ENCODE measurements at places on chromosomes 2 and 18.

DNA sequence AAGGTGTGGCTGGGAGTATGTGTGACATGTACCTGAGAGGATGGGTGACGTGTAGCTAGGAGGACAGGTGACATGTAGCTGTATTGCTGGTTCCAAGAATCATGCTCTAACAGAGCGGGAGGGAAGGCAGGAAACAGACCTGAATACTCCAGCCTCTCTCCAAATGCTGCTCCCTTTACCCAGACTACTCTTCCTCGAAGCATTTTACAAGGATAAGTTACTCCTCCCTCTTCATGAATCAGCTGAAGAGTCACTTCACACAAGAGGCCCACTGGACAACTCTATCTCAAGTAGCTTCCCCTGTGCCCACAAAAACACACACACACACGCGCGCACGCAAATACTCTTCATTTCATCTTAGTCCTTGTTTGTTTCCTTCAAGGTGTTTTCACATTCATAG, 52.6 kb upstream of the KIDINS220 start:
- DNase-seq = no peak

GRCh38 chr18:27164905-27165304, 20.2 kb downstream of the CHST9 start:
- DNase-seq = no peak

- no peak for DNase-seq
These were observed 103.9 kb upstream of the TMEFF2 start for GRCh38 chr2:192298664-192299063.

GRCh38 chr18:32276906-32277305, 87.1 kb downstream of the MEP1B start:
- no peak for DNase-seq

DNA sequence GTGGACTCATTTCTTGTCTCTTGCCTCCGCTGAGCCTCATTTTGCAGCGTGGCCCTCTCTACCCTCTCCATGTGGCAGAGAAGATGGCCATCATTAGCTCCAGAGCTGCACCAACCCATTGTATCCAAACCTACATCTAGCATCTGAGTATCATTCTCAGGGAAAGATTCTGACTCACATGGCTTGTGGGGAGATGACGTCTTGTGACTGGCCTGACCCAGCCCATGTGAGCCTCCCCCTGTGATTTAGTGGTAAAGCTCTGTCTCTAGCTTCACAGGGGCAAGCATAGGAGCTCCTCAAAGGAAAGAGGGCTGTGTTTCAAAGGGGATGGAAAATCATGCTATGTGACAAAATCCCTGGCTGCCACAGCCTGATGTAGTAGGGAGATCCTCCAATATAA, 87.4 kb upstream of the RBMS1 start:
- no peak for DNase-seq

- DNase-seq = peak; percentile 38
These were observed 55.3 kb upstream of the LAPTM4A start for GRCh38 chr2:20106746-20107145.

- DNase-seq = no peak
These were observed 43.5 kb upstream of the FAHD2A start for GRCh38 chr2:95359031-95359430.

GRCh38 chr2:189127756-189128155, 51.8 kb downstream of the COL5A2 start:
- no peak for DNase-seq

GRCh38 chr2:196284144-196284844, 112.9 kb upstream of the STK17B start:
- no peak for DNase-seq

- DNase-seq = no peak
These were observed 430.6 kb upstream of the ID2 start for GRCh38 chr2:8251291-8251690.

DNA sequence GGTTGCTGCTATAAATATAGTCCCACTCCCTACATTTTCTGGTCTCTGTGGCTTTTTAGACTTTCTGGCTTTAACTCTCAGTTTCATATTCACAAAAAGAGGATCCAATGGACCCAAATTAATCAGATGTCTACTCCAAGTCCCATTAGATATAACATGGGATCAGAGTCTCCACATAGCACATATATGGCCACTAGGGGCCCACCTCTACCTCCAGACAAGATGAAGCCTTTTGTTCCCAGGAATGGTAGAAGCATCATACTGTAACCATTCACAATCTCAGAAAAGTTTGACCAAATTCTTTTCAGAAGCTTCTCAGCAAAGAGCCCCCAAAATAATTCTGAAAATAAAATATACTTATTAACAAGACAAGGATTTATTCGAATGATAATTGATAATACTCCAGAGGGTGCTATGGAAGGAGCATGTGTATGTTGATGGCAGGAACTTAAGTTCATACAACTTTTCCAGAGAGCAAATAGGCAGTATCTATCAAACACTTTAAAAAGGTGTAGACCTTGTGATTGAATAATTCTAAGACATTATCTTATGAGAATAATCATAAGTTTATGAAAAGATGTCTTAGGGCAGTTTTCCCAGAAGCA, 382.3 kb upstream of the CRIM1 start:
- DNase-seq = no peak

DNA sequence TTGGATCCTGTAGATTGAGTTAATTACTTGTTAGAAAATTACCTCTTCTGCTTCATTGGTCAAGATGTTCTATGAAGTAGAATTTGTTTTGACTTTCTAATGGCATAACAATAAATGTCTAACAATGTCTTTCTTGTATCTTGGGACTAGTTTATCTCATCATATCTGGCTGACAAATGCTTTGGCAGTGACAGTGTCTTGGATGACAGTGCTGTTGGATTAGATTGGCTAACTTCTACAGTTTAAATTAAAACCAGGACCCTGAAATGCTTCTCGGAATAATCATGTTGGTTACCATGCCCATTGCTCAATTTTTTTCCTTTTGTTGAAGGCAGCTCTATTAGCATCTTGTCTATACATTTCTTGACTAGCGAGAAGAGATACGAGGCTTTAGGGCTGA, 176.9 kb downstream of the PARD3B start:
- DNase-seq = no peak

DNA sequence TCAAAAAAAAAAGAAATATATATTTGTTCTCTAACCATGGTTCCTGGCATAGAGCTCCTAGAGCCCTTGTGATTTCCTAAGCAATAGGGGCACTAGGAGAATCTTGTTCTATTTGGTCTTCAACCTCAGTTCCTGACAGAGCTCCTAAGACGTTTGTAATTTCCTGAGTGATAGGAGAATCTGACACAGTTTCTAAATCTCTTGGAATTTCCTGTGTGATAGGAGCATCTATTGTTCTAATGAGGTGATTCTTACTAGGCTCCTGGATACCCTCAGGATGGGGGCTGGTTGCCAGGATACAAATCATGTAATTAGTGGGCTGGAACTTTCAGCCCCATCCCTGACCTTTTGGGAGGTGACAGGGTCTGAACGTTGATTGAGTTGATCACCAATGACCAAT, 245.8 kb downstream of the ZEB2 start:
- DNase-seq = no peak

- no peak for DNase-seq
These were observed 89.1 kb upstream of the NEDD4L start for GRCh38 chr18:57954935-57955334.

- no peak for DNase-seq
These were observed 85.6 kb downstream of the DDX1 start for GRCh38 chr2:15677141-15677843.

DNA sequence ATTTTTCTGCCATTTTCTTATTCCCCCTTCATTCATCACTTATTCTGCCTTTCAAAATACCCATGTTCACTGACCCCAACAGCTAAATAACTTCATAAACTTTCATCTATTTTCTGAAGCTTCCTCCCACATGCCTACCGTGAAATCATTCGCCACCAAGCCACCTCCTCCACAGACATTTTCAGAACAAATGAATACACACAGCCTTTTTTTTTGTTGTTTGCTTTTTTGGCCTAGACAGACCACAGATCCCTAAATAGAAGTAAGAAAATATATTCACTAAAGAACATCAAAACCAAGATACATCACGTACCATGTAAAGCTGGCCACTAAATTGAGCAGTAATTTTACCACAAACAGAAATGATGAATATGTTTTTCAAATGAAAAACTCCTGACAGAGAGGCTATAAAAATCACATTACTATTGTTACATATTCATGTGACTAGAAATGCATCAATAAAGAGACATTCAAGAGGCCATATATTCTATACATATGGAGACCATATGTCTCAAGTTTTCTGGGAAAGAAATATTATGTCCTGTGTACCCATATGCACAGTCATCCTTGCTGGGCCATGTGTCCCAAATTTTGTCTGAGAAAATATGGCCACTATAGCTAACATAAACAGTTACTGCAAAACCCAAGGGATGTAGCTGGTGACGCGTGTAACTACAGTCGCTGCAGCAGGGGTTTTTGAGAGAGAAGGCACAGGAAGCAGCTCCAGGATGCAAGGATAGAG, 200.3 kb downstream of the FBXO15 start:
- DNase-seq = no peak

- DNase-seq = no peak
These were observed 14.1 kb downstream of the KLF11 start for GRCh38 chr2:10057231-10058107.

DNA sequence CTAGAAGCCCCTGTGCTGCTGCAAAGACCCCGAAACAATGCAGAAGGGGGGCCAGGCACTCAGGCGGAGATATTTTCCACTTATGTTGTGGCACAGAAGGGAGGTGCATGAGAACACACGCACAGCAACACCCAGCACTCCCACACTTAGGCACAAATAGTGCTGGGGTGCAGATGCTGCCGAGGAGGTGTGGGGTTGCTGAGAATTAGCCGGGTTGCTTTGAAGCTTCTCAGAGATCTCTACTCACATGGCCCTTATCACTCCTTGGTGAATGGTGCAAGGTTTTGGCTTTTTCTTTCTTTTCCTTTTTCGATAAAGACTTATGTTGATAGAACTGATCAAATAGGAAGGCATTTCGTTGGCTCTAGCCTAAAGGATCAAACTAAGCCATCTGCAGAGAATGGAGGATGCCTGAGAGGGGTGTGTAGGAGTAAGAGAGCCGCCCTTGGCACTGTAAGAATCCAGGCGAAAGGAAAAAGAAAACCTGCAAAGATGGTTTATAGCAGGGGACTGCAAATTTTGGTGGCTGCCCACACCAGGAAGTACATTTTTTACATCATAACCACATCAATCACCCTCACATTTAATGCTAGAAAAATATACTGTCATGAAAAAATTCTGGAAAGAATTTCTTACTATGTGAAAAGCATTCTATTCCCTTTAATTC, 27.9 kb upstream of the FHL2 start:
- DNase-seq = no peak

DNA sequence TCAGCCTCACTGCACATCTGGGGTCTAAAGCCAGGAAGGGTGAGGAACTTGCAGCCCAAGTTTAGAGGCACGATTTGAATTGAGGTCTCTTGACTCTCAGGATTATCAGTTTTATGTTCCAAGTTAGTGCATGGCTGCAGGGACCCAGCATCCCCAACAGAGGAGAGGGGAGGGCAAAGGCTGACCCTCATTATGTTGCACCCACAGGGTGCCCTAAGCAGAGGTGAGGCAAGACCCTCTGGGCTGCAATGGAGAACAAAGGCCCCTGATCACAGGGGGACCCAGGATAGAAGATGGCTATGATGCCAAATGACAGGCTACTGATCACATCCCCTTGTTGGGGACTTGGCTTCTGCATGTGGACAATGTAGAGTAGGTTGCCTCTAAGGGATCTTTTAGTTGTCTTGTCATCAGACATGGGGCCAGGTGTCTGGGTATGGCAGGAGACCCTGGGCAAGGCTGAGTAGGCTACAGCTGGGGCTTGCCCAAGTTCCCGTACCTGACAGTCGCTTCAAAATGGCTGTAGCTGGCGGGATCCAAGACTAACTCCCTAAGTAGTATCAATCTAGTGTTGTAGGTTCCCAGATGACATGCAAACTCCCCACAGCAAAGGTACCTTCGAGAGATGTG, 4.5 kb upstream of the GDF7 start:
- no peak for DNase-seq

DNA sequence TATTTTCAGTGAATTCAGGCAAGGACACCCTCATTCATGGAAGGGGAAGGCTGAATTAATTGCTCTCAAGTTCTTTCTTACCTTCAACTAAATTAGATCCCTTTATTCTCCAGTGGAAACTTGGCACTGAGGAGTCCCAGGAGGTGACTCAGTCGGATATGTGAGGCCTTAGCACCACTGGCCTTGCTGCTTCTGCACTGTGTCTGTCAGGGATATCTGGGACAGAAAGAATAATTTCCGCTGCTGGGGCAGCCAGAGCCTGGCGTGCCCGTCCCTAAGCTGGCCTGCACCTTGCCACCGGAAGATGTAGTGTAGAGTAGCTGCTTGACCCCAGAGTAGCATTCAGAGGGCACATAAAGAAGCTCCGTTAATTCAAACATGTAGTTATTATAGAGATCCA, 53.4 kb downstream of the LIMS1 start:
- no peak for DNase-seq

DNA sequence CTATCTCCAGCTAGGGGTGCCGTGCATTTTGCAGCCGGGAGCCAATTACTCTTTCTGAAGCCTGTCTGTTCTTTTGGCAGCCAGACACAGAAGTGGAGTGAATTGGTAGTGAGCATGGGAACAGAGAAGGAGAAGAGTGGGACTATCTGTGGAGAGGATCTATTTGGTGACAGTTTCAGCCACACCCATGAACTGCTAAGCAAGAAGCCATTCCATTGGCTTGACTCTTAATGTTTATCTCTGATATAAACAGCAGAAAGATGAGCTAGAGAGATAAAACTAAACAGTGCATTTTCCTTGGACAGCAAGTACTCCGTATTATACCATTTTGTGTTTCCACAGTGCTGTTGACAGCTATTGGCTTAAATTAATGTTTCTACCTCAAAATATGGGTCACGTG, 259.6 kb upstream of the THUMPD2 start:
- no peak for DNase-seq

- DNase-seq = no peak
These were observed 805 bp downstream of the CIDEA start for GRCh38 chr18:12254820-12255511.

DNA sequence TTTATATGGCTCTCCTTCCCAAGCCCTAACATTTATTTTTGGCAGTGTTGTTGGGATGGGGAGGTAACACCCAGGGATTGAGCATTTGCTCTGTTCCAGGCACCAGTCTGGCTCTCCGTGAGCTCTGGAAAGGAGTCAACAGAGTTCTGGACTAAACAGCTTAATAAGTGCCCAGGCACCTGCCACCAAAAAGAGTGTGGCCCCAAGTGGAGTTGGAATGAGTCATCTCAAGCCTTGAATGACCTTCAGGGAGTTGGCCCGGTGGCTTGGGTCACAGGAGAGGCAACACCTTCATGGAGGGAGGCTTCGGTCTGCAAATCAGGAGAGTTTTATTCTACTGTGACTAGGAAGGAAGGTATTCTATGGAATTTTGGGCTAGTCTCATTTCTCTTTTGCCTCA, 203.2 kb downstream of the DLGAP1 start:
- no peak for DNase-seq

GRCh38 chr2:213125646-213126347, 25.6 kb downstream of the IKZF2 start:
- no peak for DNase-seq

Data from CD4-positive, alpha-beta T cell treated with Interleukin-1 beta for 1 hour (primary cell).